Bone marrow (tissue), 2 donors: ENCODE measurements at places on chromosomes 1 and 21.

GRCh38 chr1:247375747-247376146 is 40.2 kb upstream of the NLRP3 start:
- no peak for DNase-seq

DNA sequence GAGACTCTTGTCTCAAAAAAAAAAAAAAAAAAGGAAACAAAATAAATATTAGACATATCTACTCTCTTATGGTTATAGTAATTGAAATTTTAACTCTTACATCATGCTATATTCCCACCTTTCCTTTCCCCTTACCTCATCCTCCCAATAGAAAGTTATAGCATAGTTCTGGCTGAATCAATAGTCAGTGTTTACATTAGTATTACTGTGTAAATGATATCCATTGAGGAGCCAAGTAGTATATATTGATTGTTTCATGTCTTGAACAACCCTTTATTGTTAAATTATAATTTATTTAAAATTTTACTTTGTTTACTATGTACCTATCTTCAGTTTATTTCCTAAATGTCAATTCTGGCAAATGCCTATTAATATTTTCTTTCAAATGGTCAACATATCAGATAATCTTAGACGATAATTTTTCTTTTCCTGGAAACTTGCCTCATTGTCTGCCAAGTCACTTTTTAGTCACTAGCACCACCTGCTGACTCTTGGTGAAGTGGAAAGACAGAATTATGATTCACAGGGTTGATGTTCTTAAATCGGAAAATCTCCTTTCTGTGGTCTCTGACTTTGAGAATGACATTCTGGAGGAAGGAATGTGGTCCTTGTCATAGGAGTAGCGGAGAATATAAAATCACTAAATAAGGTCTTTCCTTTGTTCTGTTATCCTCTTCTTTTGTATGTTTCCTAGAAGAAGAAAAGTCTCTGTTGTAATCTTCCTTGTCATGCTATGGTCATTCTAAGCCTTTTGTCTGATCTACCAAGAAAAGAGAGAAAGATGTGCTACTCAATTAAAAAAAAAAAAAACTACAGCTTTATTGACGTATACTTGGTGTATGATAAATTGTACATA is 8.6 kb downstream of the HJV start:
- DNase-seq: peak; percentile 71

DNA sequence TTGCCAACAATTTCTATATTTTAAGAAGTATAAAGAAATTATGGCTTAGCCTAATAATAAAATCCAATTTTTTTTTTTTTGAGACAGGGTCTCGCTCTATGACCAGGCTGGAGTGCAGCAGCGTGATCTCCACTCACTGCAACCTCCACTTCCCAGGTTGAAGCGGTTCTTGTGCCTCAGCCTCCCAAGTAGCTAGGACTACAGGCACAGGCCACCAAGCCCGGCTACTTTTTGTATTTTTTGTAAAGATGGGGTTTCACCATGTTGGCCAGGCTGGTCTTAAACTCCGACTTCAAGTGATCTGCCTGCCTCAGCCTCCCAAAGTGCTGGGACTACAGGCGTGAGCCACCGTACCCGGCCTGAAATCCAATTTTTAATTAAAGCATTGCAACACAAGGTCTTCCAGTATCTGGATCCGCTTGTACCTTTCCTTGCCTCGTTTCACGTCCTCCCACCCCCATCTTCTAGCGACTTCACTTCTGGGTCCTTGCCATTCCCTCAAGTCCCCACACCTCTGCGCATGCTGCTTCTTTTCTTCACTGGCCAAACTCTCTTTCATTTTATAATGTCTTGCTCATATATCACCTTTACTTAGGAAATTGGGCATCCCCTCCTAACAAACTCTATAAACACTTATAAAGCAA is 2.3 kb downstream of the FUBP1 start:
- no peak for DNase-seq

GRCh38 chr1:163273766-163274441 is 47.9 kb upstream of the NUF2 start:
- no peak for DNase-seq

DNA sequence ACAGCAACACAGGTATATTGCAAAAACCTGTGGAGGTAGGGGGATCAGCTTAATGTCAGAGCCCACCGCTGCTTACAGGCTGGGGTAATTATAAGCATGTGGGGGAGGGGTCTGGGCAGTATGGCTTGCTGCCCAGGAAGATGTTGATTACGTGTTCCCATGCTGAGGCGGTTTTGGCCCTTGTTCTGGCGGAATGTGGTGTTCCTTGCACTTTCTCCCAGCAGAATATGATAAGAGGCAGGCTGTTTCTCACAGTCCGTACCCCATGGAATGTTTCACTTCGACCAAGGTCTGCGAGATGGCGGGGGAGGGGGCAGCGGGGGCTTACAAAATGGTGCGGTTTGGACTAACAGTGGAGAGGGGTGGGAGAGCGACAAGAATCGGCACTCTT is 9.8 kb upstream of the HPCAL4 start:
- no peak for DNase-seq

DNA sequence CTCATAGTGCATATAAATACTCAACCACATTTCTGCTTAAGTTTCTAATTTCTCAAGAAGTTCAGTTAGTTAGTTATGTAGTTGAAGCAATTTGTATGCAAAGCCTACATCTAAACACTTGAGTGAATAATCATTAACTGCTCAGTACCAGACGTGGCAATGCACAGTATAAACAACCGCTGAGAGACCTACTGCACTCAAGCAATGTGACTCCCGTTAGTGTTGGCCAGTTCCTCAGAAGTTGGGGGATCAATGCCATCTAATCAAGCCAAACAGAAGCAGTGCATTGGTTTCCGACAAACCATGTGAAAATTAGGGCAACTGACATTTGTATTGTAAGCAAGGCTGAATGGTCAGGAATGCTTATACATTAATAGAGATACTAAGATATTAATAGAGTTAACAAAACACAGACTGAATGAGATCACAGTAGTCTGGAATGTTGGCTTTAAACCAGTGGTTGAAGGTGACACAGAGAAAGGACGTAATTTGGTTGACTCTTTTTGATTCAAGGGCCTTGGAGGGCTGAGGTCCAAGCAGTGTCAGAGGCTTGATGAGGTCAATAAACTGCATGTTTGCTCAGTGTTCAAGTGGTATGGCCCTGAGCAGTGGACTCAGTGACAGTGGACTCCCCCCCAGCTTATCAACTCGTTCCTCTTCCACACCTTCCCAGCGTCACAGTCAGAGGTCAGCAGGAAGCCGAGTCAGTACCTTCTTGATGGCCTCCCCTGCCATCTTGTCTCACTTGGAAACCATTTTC is 255.5 kb downstream of the CTH start:
- DNase-seq: no peak

GRCh38 chr21:16308269-16308668 is 578.5 kb downstream of the USP25 start:
- DNase-seq: no peak

GRCh38 chr1:201949491-201949890 is 3.1 kb upstream of the LMOD1 start:
- DNase-seq: no peak

- no peak for DNase-seq
Observed at GRCh38 chr1:93353286-93353685, 7.6 kb downstream of the DR1 start.

DNA sequence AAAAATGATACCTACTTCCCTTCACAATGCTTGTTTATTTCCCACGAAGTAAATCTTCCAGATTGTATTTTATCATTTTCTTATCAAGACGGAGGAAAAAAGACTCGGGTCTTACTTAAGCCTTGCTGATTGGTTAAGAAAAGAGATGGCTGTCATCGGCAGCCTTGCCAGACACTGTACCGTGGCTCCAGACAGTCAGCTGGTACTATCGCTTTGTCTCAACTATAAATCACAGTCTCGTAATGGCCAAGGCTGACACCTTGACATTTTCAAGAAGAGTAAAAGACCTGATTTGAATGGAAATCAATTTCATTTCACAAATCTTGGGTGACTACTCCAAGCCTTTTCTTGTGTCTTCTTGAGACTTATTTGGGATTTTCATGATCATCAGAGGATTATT is 868.0 kb downstream of the USP25 start:
- no peak for DNase-seq

GRCh38 chr21:15841856-15842564 is 112.2 kb downstream of the USP25 start:
- DNase-seq: no peak

DNA sequence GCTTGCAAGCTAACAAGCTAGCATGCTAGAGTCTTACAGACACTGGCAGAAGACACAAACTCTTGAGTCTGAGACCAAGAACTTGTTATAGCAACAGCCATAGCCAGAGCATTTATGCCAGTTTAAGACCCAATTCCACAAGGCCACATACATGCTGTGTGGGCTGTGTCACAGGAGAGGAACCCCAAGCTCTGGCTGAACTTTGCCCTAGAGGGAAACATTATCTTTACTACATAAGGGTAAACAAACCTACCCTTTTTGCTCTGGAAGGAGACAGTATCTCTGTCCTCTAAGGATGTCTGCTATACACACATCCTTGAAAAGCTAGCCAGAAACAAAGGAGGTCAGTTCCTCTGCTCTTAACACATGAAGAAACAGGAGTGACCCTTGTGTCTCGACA is 70.3 kb downstream of the HSF2BP start:
- no peak for DNase-seq

GRCh38 chr1:26518355-26518754 is 11.2 kb upstream of the RPS6KA1 start:
- no peak for DNase-seq

DNA sequence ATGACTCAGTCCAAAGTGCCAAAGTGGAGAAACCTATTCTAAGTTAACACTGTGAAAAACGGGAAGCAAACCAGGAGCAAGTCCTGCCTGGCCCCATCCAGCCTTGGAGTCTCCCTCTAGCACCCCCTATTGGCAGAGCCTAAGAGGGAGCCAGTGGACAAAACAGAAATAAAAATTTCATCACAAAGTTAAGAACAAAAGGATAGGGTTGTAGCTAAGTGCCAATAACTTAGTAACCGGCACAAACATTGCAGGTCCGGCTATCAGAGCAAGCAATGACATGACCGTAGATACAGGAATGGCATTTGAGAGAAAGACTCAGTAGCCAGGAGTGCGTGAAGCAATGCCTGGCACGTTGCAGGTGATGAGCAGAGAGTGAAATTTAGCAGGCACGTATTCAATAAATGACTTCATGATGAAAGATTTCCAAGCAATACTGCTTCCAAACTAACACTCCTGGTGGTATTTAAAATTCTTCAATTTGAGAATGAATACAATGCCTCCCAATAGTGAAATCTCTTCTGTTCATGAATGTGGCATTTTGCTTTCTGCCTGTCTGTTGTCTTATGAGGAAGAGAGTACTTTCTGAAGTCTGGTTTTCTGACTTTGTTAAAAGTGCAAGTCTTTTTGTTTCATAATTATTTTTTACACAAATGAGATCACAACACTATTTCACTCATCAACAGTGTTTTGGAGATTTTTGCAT is 391.0 kb downstream of the OMA1 start:
- no peak for DNase-seq

GRCh38 chr1:235779770-235780169 is 86.9 kb downstream of the LYST start:
- DNase-seq: no peak

DNA sequence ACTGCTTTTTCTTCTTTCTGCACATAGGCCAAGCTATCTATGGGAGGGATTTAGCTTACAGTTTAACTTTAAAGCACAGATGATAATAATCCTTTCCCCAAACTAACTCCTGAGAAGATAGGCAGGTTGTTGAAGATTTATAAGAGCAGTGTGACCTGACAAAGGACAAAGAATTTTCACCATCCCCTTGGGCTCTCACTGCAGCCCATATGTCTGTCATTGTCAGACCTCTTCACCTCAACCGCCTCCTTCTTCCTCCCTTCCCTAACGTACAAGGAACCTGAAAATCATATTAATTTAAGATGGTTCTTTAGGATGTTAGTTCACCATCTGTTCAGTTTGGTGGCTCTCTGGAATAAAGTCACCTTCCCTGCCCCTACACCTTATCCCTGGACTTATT is 5.0 kb downstream of the RNU1-2 start:
- DNase-seq: no peak

- DNase-seq: no peak
Observed at GRCh38 chr1:117011334-117011733, 9.8 kb downstream of the CD101 start.

DNA sequence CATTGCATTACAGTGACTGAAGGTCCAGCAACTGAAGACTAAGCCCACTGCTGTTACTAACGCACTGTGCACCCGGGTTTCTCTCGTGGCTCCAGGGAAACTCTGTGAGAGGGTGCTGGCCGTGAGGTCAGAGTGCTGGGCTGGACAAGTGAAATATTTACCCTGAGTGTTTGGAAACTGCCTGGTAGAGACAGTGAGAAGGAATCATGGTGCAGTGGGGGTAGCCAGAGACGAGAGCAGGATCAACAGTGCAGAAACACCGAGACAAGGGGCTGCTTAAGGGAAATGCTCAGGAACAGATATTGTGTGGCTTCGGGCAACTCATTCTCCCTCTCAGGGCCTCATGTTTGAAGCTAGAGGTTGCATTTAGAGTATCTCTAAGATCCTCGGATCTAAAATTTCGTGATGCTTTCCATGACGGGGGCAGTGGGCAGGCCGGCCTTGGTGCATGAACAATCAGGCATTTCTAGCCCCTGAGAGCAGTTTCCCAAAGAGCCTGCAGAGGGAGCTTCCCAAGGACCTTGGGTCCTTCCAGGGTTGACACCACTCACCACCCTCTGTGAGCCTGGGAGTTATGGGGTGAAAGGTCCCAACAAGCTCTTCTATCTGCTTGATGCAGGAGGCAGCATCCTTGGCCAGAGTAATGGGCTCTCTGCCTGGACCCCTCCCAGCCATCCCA is 9.7 kb downstream of the CD2 start:
- no peak for DNase-seq

- no peak for DNase-seq
Observed at GRCh38 chr1:243354511-243355153, 98.8 kb downstream of the SDCCAG8 start.

- no peak for DNase-seq
Observed at GRCh38 chr1:113036639-113037321, 36.2 kb upstream of the LRIG2 start.

- peak; percentile 61 for DNase-seq
Observed at GRCh38 chr1:206470692-206471414, 577 bp downstream of the IKBKE start.
